ENCODE measurements at places on chromosomes 3 and 15.

DNA sequence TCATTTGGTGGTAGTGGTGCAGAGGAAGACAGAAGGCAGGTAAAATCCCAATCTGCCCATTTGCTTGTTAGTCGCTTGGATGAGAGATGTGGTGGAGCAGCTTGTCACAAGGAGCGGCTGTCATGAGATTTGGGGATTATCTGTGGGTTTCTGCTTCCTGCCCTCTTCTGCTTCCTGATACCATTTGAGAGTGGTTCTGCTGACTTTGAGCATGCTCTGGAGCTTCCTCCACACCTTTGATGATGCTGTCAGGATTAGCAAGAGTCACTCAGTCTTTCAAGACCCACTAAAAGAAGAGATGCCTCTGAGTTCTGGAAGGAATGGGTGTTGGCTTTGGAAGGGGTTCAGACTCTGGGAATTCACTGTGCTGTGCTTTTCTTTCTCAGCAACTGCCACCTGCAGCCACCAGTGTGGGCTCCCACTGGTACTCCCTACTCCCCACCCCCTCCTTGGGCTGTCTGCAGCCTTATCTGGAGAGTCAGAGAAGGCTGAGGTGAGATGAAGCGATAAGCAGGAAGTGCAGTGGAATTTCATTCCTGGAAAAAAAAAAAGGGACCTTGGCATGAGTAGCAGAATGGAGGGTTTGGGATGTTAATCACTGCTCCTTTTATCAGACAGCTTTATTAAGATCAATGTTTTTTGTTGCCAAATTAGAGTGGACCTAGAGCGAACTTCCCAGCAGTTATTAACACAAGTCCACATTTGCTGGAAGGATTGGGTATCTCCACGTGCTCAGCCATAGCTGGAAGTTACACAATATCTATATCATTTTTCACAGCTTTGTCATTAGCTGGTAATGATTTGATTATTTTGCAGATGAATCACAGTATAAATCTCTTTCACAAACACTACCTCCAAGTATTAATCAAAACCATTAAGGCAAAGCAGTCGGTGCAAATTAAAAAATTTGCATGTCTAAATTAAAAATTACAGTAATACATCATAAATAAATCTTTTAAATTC lies 233.0 kb upstream of the SATB1 start:
- DNase-seq = no peak

- DNase-seq = no peak
Observed at GRCh38 chr15:50944672-50945071, 36.2 kb downstream of the AP4E1 start.

GRCh38 chr3:66485291-66485968 lies 15.4 kb downstream of the LRIG1 start:
- no peak for DNase-seq

- no peak for DNase-seq
Observed at GRCh38 chr15:60685346-60685937, 206.5 kb upstream of the ICE2 start.

DNA sequence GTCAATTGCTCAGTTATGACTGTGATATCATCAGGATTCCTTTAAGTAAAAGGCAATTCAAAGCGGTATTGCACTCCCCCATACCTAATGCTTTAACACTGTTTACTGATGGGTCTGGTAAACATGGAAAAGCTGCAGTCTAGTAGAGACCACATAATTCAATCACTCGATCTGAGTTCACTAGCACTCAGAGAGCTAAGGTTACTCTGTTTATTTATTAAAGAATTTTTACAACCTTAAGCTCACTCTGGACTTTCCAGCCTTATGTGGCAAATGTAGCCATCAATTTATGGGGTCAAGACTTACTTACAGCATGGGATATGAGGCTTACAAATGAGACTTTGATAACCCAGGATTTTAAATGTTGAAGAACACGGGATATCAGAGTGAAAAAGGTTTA lies 18.4 kb upstream of the CCR2 start:
- DNase-seq = no peak

DNA sequence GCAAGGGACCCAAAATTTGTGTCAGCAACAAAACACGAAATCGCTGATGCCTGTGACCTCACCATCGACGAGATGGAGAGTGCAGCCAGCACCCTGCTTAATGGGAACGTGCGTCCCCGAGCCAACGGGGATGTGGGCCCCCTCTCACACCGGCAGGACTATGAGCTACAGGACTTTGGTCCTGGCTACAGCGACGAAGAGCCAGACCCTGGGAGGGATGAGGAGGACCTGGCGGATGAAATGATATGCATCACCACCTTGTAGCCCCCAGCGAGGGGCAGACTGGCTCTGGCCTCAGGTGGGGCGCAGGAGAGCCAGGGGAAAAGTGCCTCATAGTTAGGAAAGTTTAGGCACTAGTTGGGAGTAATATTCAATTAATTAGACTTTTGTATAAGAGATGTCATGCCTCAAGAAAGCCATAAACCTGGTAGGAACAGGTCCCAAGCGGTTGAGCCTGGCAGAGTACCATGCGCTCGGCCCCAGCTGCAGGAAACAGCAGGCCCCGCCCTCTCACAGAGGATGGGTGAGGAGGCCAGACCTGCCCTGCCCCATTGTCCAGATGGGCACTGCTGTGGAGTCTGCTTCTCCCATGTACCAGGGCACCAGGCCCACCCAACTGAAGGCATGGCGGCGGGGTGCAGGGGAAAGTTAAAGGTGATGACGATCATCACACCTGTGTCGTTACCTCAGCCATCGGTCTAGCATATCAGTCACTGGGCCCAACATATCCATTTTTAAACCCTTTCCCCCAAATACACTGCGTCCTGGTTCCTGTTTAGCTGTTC lies 34.9 kb downstream of the CHDH start:
- no peak for DNase-seq

DNA sequence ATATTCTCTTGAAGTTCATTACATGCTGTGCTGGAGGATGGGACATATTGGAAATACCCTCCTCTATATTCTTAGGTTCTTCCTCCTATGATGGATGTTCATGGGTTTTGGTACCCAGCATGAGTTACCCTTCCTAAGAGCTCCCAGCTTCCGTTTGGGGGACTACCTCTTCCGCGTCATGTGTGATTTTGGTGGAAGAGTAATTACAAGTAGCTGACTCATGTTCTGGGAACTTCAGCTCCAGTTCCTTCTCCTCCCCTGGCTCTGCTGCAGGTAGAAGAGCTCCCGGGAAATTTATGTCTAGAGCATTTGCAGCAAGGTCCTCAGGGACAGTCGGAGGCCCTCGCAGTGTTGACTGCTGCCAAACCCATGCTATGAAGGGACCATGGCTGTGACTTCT lies 208.8 kb upstream of the IL12A start:
- DNase-seq = no peak

DNA sequence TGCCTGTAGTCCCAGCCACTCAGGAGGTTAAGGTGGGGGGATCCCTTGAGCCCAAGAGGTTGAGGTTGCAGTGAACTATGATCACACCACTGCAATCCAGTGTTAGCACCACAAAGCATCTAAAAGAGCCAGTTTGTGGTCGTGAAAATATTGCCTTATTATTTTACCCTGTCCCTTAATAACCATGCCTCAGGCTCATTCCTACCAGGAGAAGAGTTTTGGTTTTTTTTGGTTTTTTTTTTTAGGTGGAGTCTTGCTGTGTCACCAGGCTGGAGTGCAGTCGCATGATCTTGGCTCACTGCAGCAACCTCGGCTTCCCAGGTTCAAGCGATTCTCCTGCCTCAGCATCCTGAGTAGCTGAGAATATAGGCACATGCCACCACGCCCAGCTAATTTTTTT lies 17.9 kb upstream of the AVEN start:
- DNase-seq = no peak

GRCh38 chr15:38019066-38019465 lies 84.6 kb downstream of the TMCO5A start:
- DNase-seq = no peak

DNA sequence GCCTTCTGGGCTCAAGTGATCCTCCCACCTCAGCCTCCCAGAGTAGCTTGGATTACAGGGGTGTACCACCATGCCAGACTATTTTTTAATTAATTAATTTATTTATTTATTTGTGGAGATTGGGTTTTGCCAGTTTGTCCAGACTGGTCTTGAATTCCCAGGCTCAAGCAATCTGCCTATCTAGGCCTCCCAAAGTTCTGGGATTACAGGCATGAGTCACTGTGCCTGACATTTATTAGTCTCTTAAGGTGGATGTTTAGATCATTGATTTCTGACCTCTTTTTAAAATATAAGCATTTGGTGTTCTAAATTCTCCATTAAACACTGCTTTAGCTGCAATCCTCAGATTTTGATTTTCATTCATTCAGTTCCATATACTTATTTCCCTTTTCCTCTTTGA lies 15.6 kb downstream of the FBXW12 start:
- DNase-seq = no peak

DNA sequence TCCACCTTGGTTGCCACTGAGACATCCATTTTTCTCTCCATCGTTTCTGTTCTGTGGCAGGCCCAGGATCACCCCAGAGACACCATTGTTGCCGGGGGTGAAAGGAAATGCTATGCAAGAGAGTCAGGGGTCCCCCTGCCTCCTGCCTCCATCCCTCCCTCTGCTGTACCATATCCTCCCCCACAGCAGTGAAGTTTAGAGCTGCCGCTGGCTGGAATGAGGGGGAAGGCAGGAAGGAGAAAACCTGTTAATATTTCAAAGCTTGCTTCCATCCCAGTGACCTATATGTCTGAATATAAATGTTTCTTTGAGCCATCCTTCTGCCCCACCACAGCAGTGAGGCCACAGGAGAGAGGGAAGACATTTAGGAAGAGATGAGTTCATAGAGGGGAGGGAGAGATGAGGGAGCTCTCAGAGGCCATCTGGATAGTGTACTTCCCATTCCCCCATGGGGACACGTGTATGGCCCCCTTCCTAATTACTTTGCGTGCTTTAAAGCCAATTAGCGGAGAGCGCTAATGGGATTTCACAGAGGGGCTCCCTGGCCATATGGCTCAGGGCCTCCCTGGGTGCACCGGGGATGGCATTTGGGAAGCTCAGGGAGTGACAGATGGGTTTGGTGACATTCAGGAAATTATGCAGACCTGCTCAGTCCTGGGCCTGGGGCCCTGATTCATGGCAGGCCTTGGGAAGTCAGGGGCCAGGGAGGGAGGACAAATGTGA lies 40.4 kb upstream of the CHRNB4 start:
- no peak for DNase-seq
